Cardiac muscle cell (in vitro differentiated cells and primary cell): ENCODE measurements at places on chromosomes 5 and 9. TPM values are rescaled to one million over a fixed set of nuclear protein-coding genes. Genes with fewer than 3 reads are reported as not detected.

The OXCT1 gene
- total RNA-seq, result 41.3 and 55.8 TPM in 2 replicates

The SLC1A1 gene
- total RNA-seq, result 0.57 and 2.4 TPM in 2 replicates

The AMBP gene
- total RNA-seq, result not detected in 2 replicates

The PCDHB7 gene
- 1.1 and 2.3 TPM in 2 replicates for total RNA-seq

The SOX30 gene
- total RNA-seq, result 0.07 TPM in 1 of 2 replicates, not detected in the other

The ENC1 gene
- 5.7 and 6.5 TPM in 2 replicates for total RNA-seq
